ENCODE measurements at places on chromosomes 2 and 18. TPM values are rescaled to one million over a fixed set of nuclear protein-coding genes. Genes with fewer than 3 reads are reported as not detected.

DPYSL5 gene
- total RNA-seq: not detected

- no peak for DNase-seq
- no peak overlapping the region for H3K27ac ChIP-seq
- H3K36me3 ChIP-seq: no peaks in the 10 kb centered on the region
- H3K27me3 ChIP-seq: peaks cover 33% of the 10 kb centered on the region
Observed at GRCh38 chr2:215450188-215451011, 14.5 kb upstream of the FN1 start.

MAP3K20 gene
- total RNA-seq: 14.9 TPM

ZAP70 gene
- 350 TPM for total RNA-seq

GRCh38 chr2:20350753-20351554 is at the start of gene PUM2:
Gene PUM2 (minus strand): TSS chr2:20350844. CDS start chr2:20327360, 23,484 bp downstream.
- H3K27ac ChIP-seq: peak within 1 kb of the TSS; percentile 88
- peaks cover 19% of the 10 kb centered on the region for H3K36me3 ChIP-seq
- H3K27me3 ChIP-seq: no peaks in the 10 kb centered on the region
- peak within 1 kb of the TSS; percentile 93 for H3K4me3 ChIP-seq

- no peaks in the 10 kb centered on the region for H3K27me3 ChIP-seq
- peak overlapping the region; percentile 90 for H3K27ac ChIP-seq
- H3K36me3 ChIP-seq: peaks cover 59% of the 10 kb centered on the region
- H3K4me1 ChIP-seq: peaks cover 60% of the 10 kb centered on the region
- DNase-seq: peak; percentile 67
Observed at GRCh38 chr2:12728221-12728777, 11.6 kb downstream of the TRIB2 start.

- no peak overlapping the region for H3K27ac ChIP-seq
- DNase-seq: no peak
- peaks cover 3% of the 10 kb centered on the region for H3K4me1 ChIP-seq
- H3K27me3 ChIP-seq: peaks cover 27% of the 10 kb centered on the region
- H3K4me3 ChIP-seq: no peak overlapping the region
- peaks cover 2% of the 10 kb centered on the region for H3K36me3 ChIP-seq
Observed at GRCh38 chr18:35526495-35527059, 28.8 kb upstream of the INO80C start.

GRB14 gene
- total RNA-seq: not detected

- no peaks in the 10 kb centered on the region for H3K36me3 ChIP-seq
- H3K27ac ChIP-seq: no peak overlapping the region
- no peaks in the 10 kb centered on the region for H3K27me3 ChIP-seq
Observed at GRCh38 chr2:120927265-120927628, 191.6 kb downstream of the GLI2 start.

- no peak overlapping the region for H3K4me3 ChIP-seq
- no peak overlapping the region for H3K27ac ChIP-seq
- peaks cover 14% of the 10 kb centered on the region for H3K36me3 ChIP-seq
- no peak for DNase-seq
- H3K27me3 ChIP-seq: no peaks in the 10 kb centered on the region
Observed at GRCh38 chr2:229882583-229882982, 39.2 kb downstream of the TRIP12 start.

DNA sequence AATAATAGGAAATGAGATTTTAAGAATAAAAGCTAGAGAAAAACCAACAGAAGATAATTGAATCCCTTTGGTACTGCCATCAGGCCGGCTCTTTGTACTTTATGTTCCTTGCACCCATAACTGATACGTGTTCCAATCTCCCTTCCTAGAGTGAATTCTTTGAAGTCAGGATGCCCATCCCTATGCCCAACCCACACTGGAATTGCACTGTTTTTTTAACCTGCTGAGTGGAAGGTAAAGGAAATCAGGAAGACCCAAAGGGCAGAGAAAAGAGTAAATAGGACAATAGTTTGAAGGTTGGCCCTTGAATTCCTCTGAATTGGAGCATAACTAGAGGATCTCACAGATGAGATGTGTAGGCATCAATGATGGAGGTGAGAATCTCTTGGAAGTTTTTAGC is 4.4 kb upstream of the ATG16L1 start:
- no peak overlapping the region for H3K4me3 ChIP-seq
- peaks cover 5% of the 10 kb centered on the region for H3K36me3 ChIP-seq
- peak overlapping the region; percentile 79 for H3K27ac ChIP-seq
- H3K27me3 ChIP-seq: no peaks in the 10 kb centered on the region

DNA sequence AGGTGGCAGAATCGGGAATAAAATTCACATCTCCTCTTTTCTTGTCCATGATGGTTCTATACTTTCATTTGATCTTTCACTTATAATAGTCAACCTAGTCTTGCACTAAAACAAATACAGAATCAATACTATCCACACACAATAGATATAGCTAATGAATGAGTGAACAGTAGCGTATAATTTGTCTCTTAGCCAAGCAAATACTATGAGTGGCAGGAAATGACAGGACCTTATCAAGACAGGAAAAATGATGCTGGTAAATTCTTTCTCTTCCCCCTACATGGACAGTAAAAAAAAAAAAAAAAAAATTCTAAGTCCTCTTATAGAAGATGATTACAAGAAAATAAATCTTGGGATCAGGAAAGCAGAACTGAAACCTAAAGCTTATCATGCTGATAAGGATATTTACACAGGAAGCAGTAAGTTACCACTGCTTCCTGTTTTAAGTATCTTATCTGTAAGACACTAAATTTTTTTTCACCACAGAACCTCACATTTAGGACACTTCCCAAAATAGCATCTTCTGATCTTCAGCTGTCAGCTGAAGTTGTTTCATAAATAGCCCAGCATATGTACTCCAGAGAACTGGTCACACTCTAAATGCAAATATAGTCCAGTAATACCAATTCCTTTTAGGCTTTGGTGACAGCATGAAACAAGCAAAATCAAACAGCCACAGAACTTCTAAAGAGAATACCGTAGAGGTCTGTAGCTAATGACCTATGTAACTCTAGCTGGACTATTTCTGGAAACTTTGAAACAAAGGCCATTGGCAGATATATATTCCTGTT is 27.0 kb downstream of the IRS1 start:
- H3K27me3 ChIP-seq: no peaks in the 10 kb centered on the region
- peak overlapping the region; percentile 76 for H3K4me3 ChIP-seq
- H3K27ac ChIP-seq: peak overlapping the region; percentile 78
- no peak for DNase-seq
- H3K36me3 ChIP-seq: peaks cover 39% of the 10 kb centered on the region

SLC38A11 gene
- total RNA-seq: not detected

DNA sequence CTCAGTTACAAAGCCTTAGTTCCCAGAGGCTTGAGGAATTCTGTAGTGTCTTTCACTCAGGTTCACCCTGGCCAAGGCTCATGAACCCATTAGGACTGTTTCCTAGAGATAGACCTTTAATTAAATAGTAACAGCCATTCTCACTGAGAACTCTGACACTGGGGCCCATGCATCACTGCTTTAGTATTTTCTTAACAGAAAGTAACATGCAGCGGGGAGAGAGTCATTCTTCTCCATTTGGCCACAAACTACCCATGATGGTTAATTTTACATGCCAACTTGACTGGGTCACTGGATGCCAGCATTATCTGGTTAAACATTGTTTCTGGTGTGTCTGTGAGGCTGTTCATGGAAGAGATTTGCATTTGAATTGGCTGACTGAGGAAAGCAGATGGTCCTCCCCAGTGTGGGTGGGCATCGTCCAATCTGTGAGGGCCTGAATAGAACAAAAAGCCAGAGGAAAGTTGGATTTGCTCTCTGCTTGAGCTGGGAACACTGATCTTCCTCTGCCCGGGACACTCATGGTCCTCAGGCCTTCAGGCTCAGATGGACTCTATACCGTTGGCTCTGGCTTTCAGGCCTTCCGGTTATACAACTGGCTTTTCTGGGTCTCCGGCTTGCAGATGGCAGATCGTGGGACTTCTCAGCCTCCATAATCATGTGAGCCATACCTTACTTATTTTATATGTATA is 5.6 kb upstream of the CPLX4 start:
- peaks cover 29% of the 10 kb centered on the region for H3K36me3 ChIP-seq
- no peaks in the 10 kb centered on the region for H3K4me1 ChIP-seq
- DNase-seq: no peak
- H3K27ac ChIP-seq: no peak overlapping the region

ANTXR1 gene
- total RNA-seq: 0.11 TPM

DNA sequence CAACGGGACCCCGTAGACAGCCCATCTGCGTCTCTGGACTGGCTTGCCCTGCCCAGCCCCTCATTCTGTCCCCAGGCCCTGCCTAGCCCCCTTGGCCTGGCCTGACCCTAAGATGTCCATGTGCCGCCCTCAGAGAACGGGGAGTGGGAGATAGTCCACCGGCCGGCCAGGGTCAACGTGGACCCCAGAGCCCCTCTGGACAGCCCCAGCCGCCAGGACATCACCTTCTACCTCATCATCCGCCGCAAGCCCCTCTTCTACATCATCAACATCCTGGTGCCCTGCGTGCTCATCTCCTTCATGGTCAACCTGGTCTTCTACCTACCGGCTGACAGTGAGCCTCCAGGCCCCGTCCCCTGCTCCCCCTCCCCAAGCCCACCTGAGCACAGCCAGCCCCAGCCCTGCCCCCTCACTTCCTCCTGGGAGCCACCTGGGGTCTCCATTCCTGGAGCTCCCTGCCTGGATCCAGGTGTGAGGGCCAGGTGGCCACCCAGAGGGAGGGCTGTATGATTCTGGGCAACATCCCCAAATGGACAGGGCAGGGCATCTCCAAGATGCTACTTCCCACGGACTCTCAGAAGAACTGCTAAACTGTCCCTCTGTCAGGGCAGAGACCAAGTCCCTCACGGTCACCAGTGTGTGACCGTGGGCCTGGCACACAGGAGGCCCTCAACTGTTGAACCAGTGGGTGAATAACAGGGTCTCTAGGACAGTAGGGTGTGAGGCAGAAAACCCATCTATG is 4.0 kb downstream of the CHRND start:
- no peak overlapping the region for H3K27ac ChIP-seq
- H3K36me3 ChIP-seq: no peaks in the 10 kb centered on the region
- peaks cover 8% of the 10 kb centered on the region for H3K4me1 ChIP-seq
- DNase-seq: no peak
- peaks cover 4% of the 10 kb centered on the region for H3K27me3 ChIP-seq

- no peak overlapping the region for H3K4me3 ChIP-seq
- H3K36me3 ChIP-seq: no peaks in the 10 kb centered on the region
- DNase-seq: peak; percentile 1
- H3K27ac ChIP-seq: no peak overlapping the region
- no peaks in the 10 kb centered on the region for H3K27me3 ChIP-seq
Observed at GRCh38 chr2:239811111-239811781, 213.9 kb downstream of the NDUFA10 start.

- H3K4me1 ChIP-seq: no peaks in the 10 kb centered on the region
- peaks cover 1% of the 10 kb centered on the region for H3K27me3 ChIP-seq
- H3K27ac ChIP-seq: no peak overlapping the region
- H3K36me3 ChIP-seq: no peaks in the 10 kb centered on the region
Observed at GRCh38 chr2:29940706-29941105, 19.3 kb upstream of the ALK start.

- H3K27ac ChIP-seq: no peak overlapping the region
- DNase-seq: no peak
- peaks cover 11% of the 10 kb centered on the region for H3K4me1 ChIP-seq
- H3K4me3 ChIP-seq: no peak overlapping the region
- no peaks in the 10 kb centered on the region for H3K36me3 ChIP-seq
- peaks cover 54% of the 10 kb centered on the region for H3K27me3 ChIP-seq
Observed at GRCh38 chr2:170396799-170397459, 219.0 kb downstream of the MYO3B start.

DNA sequence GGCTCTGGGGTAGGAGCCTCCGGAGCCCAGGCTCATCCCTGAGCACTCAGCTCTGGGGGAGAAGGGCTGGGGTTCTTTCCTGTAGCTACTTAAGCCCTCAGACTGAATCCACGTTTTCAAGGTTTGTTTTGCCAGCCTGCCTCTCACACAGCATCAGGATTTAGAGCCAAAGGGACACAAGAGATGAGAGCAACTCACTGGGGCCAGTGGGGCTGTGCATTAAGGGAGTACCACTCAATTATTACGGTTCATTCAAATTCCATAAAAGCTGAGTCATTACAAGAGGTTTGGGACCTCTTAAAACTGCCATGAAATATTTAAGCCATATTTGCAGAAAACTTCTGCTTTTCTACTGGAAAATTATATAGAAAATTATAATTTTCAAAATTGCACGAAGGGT is 17.1 kb upstream of the SNED1 start:
- DNase-seq: no peak
- peaks cover 1% of the 10 kb centered on the region for H3K4me1 ChIP-seq
- H3K27me3 ChIP-seq: peaks cover 7% of the 10 kb centered on the region
- H3K36me3 ChIP-seq: no peaks in the 10 kb centered on the region
- H3K4me3 ChIP-seq: no peak overlapping the region

DNA sequence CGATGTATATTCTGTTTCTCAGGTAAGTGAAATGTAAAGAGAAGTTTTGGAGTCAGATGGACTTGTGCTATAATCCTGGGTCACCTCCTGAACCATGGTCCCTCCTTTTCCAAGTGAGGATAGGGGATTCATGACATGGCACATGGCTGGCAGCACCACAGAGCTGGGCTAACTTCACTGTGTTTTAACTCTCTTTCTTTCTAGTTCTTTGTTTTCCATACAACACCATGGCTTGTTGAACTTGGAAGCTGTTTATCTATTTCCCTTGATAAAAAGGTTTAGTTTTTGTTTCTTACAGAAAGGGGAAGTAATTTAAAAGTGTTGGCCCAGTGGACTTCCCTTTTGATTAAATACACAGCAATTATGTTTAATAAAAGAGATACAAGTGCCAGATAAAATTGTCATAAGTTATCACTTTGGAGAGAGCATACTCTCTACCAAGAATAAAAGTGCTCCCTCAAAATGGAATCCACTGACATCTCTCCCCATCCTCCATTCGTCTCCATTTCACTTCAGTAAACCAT is 90.4 kb downstream of the PLCL1 start:
- H3K4me1 ChIP-seq: peaks cover 3% of the 10 kb centered on the region
- no peak for DNase-seq
- H3K27ac ChIP-seq: no peak overlapping the region
- H3K27me3 ChIP-seq: no peaks in the 10 kb centered on the region
- H3K4me3 ChIP-seq: no peak overlapping the region

REG3G gene
- not detected for total RNA-seq

- H3K27me3 ChIP-seq: peaks cover 22% of the 10 kb centered on the region
- H3K4me1 ChIP-seq: no peaks in the 10 kb centered on the region
- no peak for DNase-seq
- H3K27ac ChIP-seq: no peak overlapping the region
- H3K4me3 ChIP-seq: no peak overlapping the region
Observed at GRCh38 chr18:45621061-45621511, 5.8 kb downstream of the SLC14A2 start.

GRCh38 chr18:57802213-57803102 is 657 bp downstream of the ATP8B1 start:
- DNase-seq: peak; percentile 49
- H3K27me3 ChIP-seq: peaks cover 67% of the 10 kb centered on the region
- no peaks in the 10 kb centered on the region for H3K36me3 ChIP-seq
- no peak overlapping the region for H3K27ac ChIP-seq

- peak overlapping the region; percentile 40 for H3K27ac ChIP-seq
- H3K36me3 ChIP-seq: peaks cover 29% of the 10 kb centered on the region
- DNase-seq: no peak
- H3K27me3 ChIP-seq: no peaks in the 10 kb centered on the region
- peaks cover 15% of the 10 kb centered on the region for H3K4me1 ChIP-seq
- no peak overlapping the region for H3K4me3 ChIP-seq
Observed at GRCh38 chr2:24544456-24545115, 53.5 kb downstream of the NCOA1 start.

Data from activated naive CD8-positive, alpha-beta T cell treated with anti-CD3 and anti-CD28 coated beads, Interleukin-2, amount 10 ng/mL, durations not matched to agents 7 days and 5 days (primary cell).